Cardiac fibroblast (primary cell): ENCODE measurements at places on chromosomes 12 and 14.

- DNase-seq, result no peak
These were observed 72.2 kb downstream of the FGD4 start for GRCh38 chr12:32471591-32472001.

DNA sequence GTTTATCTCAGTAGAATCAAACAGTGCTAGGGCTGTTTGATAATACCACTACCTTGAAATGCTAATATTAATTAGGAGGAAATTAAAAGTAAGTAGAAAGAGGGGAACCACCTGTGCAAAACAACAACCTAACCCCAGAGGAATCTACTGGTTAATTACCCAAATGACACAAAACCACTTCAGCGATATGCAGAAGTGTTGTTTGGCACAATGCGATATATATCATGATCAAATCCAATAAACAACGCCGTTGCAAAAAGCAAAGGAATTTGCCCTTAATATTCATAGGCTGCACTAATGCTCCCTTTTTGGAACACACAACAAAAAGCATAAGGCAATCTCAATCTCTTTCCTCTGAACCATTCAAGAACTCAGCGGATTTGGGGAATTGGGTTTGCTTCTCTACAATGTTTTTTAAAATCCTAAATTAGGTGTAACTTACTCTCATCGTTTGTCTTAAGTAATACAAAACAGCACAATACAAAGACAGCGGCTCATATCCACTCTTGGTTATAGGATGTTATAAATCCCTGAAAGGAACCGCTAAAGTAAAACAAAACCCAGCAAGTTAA, 1.5 kb downstream of the MAP4K5 start:
- no peak for DNase-seq

DNA sequence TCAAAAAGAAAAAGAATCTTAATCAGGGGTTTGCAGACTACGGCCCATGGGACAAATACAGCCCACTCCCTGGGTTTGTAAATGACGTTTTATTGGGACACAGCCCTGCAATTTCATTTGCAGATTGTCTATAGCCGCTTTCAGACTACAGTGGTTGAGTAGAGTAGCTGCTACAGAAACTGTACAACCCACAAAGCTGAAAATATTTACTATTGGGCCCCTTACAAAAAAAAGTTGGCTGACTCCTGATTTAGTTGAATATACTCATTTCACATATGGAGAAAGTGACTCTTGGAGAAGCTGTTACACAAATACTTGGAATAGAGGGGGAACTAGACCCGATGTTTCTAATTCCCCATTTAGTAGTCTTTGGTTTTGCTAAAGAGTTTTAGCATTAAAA, 162.5 kb upstream of the NOS1 start:
- DNase-seq, result no peak

DNA sequence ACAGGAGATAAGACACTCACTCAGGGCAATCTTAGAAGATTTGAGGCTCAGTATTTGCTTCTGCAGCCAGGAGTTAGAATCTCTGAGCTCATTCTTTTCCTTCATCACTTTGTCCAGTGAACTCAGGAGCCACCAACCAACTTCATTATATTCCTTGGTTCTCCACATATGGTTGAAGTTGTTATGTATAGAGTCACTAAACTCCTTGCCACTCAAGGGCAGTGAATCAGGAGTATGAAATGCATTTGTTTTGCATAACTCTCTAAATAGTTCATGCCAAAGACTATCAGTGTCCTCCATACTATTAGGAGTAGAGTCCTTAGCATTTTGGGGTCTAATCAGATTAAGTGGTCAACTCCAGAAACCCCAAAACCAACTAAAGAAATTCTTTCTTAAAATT, 150.6 kb downstream of the CCDC59 start:
- no peak for DNase-seq

DNA sequence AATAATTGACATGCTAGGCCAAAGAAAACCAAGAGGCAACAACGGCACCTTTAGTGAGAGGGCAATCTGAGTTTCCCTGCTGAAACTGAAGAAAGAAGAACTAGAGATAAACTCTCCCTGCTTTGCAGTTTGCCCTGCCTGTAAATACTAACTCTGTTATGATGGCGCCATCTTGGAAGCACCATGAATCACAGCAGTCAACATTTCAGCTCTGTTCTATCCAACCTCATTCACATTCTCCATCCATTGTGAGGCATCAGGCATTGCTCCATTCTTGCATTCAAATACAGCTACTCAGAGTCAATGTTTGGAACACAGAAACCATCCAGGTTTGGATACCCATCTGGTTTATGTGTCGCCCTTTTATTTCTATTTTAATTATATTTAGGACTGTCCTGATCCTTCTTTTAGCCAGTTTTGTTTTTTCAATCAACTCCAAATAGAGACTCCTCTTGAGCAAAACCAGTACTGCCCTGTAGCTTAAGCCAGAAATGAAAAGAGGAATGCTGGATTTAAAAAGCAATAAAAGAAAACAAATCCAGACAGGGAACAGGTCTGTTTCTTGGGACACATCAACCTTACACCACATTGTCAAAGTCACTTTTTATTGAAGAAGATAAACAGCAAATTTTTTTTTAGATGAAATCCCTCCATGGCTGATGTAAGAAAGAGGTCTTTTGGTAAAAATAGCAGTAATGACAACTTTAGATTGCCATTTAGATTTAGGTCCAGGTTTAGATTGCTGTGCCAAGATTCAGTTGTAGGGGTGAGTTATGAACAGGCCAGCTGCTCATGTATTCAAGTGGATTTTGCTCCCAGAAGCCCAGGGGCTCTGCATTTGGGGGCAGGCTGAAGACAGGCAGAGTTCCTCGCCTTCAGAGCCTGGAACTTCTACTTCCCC, 33.3 kb upstream of the PPM1A start:
- DNase-seq, result no peak

DNA sequence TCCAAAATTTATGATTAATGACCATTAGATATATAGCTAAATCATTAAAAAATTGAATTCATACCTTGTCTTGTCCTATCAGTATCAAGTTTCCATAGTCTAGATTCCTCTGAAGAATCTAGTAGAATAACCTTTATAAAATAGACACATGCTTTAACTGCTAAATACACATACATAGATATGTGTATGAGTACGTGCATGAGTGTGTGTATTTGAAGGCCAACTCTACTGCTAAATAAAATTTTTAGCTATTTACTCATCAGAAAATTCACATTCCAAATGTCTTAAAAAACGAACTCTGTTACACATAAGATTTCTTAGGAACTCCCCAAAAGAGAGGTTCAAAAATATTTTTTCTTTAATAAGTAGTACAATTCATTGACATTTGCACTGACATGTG, 233.0 kb downstream of the SSPN start:
- DNase-seq, result peak; percentile 33

- no peak for DNase-seq
These were observed 41.7 kb upstream of the ITPR2 start for GRCh38 chr12:26874501-26875296.

DNA sequence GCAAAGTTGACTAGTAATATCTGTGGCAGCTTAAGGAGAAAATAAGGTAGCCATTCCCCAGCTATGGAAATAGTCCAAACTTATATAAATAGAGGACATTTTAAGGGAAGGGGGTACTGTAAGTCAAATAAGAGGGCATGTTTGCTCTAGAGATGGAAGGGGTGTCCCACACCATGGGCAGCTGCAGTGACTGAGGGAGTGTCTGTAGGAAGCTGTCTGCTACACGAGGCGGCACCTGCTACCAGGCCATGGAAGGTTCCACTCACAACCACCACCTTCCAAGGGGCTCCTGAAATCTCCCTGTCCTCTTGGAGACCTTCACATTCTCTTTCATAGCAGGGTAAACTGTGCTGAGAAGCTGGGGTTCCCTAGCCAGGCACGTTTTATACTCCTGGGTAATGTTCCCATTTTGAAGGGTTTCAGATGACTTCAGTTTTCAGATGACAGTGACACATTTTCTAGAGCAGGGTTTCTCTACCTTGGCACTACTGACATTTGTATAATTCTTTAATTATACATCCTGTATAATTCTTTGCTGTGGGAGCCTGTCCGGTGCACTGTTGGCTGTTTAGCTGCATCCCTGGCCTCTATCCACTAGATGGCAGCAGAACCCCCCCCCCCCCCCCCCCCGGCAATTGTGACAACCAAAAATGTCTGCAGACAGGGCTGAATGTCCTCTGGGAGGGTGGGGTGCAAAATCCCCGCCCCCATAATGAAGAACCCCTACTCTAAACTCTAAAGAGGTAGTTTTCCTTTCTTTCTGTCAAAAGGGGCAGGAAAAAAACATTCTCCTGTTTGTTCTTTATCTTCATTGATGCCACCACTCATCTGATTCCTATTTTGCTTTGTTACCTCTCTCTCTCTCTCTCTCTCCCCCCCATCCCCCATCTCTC, 11.6 kb upstream of the SMCO2 start:
- DNase-seq, result no peak

DNA sequence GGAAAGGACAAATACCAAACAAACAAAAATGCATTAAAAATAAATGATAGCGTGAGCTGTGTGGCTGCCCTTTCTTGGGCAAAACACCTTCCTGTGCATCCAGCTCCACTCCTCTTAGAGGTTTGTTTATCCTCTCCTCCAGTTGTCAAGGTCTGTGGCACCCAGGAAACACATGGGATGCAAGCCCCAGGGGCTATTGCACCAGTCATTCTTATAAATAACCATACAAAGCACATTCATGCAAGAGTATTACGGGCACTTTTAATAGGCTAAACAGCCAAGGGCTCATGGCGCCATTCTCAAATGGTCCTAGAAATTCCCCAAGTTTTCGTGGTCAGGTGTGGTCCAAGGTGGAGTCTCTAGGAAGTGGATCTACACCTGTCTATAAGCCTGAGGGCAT, 257.0 kb downstream of the DPF3 start:
- no peak for DNase-seq

- no peak for DNase-seq
These were observed 105.8 kb downstream of the PRKD1 start for GRCh38 chr14:29821661-29822429.

GRCh38 chr12:83739607-83740006, 1052.9 kb downstream of the TMTC2 start:
- DNase-seq, result no peak

- no peak for DNase-seq
These were observed 39.1 kb downstream of the DIO3 start for GRCh38 chr14:101600336-101600890.

DNA sequence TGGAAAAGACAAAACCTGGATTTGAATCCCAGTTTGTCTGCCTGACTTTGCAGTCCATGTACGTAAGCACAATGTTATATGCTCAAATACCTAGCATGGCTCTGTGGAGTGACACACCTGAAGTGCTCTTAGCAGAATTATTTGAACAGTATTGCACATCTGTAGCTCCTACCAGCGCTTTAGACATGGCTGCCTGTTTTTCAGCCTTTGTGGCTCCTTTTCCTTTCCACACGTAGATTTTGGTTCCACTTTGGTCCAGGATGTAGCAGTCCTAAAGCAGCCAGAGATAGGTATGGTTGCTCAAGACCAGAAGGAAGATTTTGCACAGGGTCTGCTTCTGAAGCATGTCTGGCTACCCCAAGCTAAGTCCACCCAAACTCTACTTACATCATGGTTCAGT, 9.1 kb downstream of the AVIL start:
- no peak for DNase-seq

DNA sequence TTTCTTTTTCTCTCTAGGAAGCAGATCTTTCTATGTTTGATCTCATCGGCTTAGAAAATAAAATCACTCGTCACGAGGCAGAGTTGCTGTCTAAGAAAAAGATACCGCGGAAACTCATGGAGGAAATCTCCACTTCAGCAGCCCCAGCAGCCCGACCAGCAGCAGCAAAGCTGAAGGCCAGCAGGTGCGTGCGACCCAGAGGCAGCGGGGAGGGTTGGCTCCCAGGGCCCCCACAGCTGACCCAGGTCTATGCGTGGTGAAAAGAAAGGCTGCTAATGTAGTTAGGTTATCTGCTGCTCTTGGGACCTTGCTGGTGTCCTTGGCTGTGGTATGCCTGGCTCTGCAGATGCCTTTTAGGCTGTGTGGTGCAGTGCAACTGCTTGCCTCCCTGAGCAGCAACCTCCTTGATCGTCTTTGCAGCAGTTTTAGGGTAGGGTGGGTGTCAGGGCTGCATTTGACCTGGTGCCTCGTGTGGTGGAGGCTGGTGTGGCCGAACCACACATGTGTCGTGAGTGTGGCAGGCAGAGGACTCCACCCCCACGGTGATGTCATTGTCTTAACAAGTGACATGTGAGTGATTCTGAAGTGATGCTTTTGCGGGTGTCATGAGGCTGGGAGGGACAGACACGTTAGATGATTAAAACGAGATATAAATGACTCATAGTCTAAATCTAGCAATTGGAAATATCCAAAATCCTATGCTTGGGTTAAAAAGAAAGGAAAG, 68.6 kb downstream of the EP400 start:
- no peak for DNase-seq

DNA sequence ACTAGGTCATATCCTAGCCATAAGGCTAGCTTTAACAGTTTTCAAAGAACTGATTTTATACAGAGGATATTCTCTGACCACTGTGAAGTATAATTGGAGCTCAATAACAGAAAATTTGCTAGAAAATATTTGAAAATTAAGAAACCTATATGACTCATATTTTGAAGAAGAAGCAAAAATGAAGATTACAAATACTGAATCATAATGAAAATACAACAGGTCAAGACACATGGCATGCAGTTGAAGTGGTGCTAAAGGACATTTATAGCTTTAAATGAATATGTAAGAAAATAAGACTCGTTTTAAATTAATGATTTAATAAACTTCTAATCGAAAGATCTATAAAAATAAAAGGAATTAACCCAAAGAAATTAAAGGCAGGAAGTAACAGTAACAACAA, 1234.6 kb downstream of the SLC16A7 start:
- no peak for DNase-seq

GRCh38 chr14:69312608-69313007, 52.6 kb downstream of the GALNT16 start:
- no peak for DNase-seq

GRCh38 chr12:98121963-98122362, 393.4 kb upstream of the TMPO start:
- no peak for DNase-seq

GRCh38 chr14:65940056-65940735, 527.7 kb downstream of the FUT8 start:
- no peak for DNase-seq

DNA sequence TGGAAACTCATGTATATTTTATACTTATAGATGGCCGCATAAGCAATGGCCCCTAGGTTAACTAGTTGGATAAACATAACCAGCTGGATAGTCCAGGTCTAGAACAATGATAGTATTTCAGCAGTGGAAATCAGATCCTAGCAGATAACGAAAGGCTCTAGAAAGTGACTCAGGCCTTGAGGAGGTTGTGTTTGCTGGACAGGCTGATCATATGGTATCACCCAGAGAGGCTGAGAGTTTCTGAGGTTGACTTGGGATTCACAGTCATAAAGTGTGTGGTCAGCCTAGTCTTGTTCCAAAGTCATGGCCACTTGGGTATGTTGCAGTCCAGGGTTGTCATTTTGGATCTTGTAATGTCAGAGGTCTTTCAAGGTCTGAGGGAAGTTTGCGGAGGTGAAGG, 16.8 kb downstream of the FLVCR2 start:
- peak; percentile 21 for DNase-seq

GRCh38 chr14:61479746-61480502, 158.5 kb downstream of the PRKCH start:
- DNase-seq, result peak; percentile 51

- no peak for DNase-seq
These were observed 2.1 kb downstream of the UNG start for GRCh38 chr12:109099431-109100020.
